ENCODE measurements at places on chromosomes 1 and 21.
A peak's percentile ranks its signal among the peaks of the same experiment; 100 is the strongest.

- no peak for DNase-seq
These were observed 357.6 kb upstream of the ZP4 start for GRCh38 chr1:238248356-238248755.

DNA sequence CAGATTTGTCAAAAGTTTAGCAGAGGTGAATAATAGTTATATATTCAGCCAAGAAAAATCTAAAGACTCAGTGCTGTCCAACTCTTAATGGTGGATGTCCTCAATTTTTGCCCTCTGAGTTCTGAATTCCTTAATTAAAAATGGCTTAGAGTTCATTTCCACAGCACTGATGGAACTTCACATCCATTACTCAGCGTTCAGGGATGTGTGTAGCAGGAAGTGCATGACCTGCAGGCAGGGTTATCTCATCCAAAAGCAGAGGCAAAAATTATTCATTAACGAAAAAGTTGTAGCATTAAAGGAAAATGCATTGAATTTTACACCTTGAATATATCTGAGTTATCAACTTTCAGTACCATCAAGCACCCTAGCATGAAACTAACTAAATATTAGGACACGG lies 96.7 kb downstream of the ZP4 start:
- no peak for DNase-seq

GRCh38 chr1:12075195-12076114 lies 12.4 kb downstream of the TNFRSF8 start:
- no peak for DNase-seq

GRCh38 chr1:217090060-217090911 lies 367.1 kb upstream of the ESRRG start:
- DNase-seq, result no peak

DNA sequence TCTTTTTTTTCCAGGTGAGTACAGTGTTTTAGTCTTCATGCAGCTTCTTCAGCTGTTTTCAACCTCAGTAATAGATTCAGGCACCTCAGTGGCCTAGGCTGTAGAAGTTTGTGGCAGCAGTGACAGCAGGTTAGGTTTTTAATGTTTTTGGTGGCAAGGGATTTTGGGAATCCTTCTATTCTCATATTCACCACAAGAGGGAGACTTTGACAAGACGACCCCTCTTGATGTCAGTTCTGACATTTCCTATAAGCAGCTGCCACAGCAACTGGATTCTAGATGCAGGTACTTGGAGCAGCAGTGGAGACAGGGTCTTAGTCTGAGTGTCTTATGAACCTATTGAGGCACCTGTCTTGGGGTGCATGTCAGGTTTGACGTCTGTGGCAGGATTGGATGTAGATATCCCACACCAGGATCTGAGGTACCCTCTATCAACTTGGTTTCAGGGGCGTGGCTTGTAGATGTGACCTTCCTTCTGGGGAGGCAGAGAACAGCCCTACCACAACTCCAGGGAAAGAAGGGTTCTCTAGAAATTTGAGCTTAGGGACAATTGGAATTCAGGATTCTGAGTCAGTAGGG lies 1104.2 kb upstream of the TMPRSS15 start:
- no peak for DNase-seq

GRCh38 chr1:119544165-119544762 lies 37.3 kb downstream of the HSD3B1 start:
- DNase-seq, result no peak

- no peak for DNase-seq
These were observed 1.9 kb downstream of the SLC6A9 start for GRCh38 chr1:44029260-44029910.

DNA sequence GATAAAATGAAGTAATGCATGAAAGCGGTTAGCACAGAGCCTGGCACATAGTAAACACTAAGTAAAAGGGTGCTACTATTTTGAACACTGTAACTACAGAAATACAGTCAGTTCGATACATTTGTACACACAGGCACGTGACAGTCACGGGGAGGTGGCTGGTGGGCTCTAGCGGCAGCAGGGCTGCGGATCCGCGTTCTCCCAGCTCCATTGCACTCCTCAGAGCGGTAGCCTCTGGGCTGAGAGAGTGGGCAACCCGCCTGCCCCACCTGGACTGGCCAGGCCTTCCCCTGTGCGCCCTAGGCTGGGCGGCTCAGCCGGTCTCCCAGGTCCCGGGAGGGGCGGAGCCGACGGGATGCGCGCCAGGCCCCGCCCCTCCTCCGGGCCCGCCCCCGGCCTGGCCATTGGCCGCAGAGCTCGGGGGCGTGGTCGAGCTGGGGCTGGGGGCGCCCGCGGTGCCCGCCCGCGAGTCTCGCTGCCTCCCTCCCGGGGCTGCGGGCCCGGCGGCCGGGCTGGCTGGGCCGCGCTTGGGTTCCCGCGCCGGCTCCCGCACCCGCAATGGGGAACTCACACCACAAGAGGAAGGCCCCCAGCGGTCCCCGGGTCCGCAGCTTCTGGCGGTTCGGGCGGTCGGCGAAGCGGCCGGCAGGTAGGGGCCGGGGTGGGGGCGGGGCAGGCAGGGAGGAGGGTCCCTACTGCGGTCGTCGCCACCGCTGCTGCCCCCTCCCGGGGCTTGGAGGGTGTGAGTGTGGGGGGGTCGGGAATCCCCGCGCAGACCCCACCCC lies 51.2 kb upstream of the SYNC start:
- peak; percentile 46 for DNase-seq

DNA sequence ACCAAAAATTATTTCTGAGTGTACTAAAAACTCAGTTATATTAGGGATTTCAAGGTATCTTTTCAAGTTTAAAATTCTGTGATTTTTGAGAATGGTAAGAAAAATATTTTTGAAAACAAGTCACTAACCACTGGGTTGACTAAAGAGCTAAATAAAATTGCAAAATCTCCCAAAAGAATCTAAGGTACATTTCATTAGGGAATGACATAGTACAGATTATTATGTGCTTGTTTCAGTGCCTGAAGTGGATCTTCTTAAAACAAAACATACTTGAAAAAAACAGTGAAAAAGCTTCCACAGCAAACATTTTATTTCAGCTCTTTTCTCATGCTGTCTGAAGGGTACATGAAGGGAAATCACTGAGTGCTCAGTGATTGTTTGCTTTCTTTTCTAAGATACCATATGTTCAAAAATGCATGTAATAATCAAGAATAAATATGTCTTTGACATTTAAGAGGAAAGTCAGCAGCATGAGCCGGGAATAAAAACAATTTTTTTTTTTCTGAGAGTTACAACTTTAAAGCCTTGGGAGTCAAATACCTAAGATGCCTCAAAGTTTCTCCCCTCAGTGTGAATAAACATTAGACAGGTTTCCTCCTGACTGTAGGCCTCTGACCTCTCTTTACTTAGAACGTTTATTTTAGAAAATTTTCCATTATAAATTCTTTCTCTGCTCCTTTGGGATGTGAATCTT lies 200.7 kb downstream of the KCNT2 start:
- DNase-seq, result no peak

- DNase-seq, result no peak
These were observed 12.3 kb downstream of the SLC35E2B start for GRCh38 chr1:1680031-1680911.

GRCh38 chr1:207628776-207629175 lies 16.2 kb upstream of the CR1L start:
- no peak for DNase-seq

DNA sequence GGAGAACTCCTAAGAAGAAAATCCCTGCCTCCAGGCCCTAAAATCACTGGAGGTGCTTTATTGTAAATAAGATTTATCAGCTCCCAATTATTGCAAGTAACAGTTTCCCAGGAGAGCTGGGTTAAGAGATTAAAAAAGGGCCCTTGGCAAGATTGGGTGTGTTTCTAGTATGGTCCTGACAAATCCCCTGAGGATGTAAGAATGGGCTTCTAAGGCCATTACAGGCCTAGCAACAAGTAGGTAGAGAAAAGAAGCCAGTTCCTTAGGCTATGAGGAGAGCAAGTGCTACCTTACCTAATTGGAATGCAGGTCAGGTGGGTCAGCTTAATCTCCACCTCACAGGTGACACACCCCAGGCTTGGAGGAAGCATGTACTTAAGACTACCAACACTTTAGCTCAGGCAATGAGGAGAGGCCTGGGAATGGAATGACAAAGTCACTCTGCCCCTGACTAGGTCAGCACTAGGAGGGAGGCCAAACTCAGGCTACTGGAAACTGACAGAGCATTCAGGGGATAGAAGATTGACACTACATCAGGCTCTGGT lies 6.8 kb upstream of the OTUD7B start:
- DNase-seq, result no peak

- no peak for DNase-seq
These were observed 286.7 kb downstream of the LMX1A start for GRCh38 chr1:165069829-165070228.

GRCh38 chr1:22673486-22674409 lies 20.7 kb downstream of the C1QB start:
- DNase-seq, result no peak

GRCh38 chr21:36976882-36977651 lies 10.6 kb upstream of the HLCS start:
- no peak for DNase-seq

GRCh38 chr1:9321480-9321849 lies 28.8 kb downstream of the SPSB1 start:
- no peak for DNase-seq

GRCh38 chr21:46118316-46119143 lies 20.6 kb downstream of the COL6A2 start:
- no peak for DNase-seq

DNA sequence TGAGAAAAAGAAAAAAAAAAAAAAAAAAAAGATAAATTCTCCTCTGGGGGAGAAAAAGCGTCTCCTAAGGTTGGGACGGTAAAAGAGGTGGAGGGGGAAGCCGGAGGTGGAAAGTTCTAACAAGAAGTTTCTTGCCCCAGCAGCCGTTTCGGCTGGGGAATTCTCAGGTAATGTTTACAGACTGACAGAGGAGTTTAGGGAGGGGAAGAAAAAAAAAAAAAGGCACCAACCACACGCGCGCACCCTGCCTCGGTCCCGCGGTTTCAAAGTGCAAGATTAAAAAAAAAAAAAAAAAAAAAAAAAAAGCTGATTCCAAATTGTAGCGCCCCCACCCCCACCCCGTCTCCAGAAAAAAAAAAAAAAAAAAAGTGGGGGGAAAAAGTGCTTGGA lies 504 bp downstream of the DHRS3 start:
- peak; percentile 31 for DNase-seq

- peak; percentile 44 for DNase-seq
These were observed 27.3 kb upstream of the EVA1B start for GRCh38 chr1:36350659-36351226.

- peak; percentile 74 for DNase-seq
These were observed 1.1 kb downstream of the POGZ start for GRCh38 chr1:151457911-151458801.

DNA sequence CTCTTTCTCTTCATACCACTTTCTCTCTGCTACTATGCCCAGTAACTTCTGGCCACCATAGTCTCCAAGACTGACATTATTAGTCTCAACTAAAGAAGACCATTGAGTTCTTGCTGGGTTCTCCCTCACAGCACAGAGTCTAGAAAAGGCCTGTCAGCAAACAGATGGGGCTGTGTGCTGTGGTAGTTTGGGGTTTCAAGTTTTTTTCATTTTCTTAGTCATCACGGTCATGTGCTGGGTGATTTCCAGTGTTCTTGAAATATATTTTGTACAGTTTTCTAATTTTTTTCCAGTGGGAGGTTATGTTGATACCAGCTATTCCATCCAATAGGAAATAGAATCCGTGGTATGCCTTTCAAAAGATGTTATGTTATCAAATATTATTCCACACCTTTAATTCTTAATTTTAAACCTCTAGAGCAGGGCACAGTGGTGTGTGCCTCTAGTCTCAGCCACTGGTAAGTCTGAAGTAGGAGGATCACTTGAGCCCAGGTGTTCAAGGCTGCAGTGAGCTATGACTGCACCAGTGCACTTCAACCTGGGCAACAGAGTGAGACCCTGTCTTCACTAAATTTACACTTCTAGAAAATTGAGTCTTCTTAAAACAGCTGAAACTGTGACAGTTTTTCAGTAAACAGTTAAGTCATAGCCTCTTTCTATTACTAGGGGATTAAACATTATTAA lies 8.3 kb downstream of the CFHR2 start:
- no peak for DNase-seq

DNA sequence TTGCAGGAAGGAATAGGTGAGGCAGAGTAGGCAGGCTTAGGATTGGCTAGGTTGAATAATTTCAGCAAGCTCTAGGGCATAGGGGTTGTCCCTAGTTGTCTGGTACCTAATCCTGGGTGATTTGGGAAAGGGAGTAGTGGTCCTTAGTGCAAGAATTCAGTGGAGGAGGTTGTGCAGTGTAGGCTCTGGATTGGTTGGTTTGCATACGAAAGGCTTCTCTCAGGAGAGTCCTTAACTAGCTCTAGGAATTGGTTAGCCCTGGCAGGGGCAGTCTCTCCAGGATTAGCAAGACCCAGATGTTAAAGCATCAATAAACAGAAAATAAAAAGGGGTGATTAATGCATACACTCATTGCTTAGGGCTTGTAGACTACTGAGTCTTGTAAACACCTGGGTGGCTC lies 9.6 kb upstream of the CD101 start:
- DNase-seq, result no peak

- no peak for DNase-seq
These were observed 242.1 kb downstream of the OMA1 start for GRCh38 chr1:58304346-58304975.

DNA sequence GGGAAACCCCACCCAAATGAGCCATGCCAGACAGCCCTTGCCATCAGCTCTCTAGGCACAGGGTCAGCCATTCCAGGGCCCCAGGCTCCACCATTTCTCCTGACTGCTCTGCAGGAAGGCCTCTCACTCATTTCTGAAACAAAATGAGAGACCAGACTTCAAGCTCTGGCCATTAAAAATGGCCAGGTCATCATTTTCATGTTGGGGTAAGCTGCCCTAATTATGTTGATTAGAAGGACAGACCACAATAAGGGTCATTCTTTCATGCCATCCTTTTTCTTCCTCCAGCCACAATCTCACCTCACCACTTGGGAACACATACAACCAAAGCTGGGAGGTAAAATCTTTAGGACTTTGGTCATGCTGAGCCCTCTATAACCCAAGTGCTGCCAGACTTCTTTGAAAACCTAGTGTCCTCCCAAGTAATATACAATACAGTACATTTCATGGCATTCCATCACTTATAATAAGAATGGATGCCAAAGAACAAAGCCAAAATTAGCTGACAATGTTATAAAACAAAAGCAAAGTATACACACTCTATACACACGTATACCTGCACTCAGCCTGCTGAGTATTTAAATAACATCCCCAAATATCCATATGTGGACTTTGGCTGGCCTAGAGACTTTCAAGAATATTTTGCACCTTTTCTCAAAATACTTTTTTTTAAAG lies 22.4 kb upstream of the RBBP5 start:
- DNase-seq, result no peak

DNA sequence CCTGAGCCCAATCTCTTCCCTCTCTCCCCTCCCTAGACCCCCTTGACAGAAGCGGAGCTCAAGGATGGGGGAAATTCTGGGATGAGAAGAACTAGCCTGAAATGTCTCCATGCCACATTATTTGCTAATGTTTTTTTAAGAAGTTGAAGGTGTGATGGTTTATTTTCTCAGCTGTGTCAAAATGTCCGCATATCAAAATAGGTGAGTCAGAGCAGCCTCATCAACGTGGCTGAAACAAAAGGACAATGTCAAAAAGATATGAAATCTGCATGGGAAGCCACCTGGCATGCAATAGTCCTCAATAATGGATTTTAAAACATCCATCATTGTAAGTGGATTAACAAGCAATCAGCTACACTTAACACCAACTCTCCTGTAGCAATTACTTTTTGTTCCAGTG lies 101.4 kb downstream of the BEND5 start:
- DNase-seq, result no peak

GRCh38 chr1:69409731-69410456 lies 157.8 kb upstream of the LRRC7 start:
- DNase-seq, result no peak
